Ammon's horn (tissue), 1 donor: ENCODE measurements at places on chromosomes 4 and X.

DNA sequence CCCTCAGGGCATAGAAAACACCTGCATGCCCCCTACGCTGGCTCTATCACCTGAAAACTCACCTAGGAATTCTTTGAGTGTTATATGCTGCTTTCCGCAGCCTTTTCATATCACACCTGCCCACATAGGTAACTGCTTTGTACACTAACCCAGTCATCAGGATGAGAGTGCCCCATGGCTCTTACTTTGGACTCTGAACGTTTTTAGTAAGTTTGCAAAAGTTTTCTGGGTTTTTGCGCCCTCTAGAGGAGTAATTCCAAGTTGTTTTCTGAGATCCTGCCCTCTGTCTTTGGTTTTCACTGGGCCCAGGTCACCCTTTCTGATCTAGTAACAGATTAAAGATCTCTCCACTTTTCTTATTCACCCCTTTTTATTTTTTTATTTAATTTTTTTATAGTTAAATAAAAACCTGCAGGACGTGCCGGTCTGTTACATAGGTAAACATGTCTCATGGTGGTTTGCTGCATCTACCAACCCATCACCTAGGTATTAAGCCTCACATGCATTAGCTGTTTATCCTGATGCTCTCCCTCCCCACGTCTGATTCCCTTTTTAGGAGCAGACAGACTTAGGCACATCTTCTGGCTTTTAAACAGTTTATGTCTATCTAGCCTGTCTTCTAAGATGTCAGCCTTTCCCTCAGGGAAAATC lies 139.2 kb downstream of the NWD2 start:
- peak; percentile 43 for DNase-seq

GRCh38 chr4:185502386-185502785 lies 30.9 kb upstream of the CCDC110 start:
- no peak for DNase-seq

GRCh38 chr4:13570916-13571315 lies 26.6 kb upstream of the NKX3-2 start:
- no peak for DNase-seq

- no peak for DNase-seq
These were observed 445.7 kb downstream of the SMARCA1 start for GRCh38 chrX:129077424-129078170.
